T-cell (primary cell): ENCODE measurements at places on chromosomes 6 and 20. TPM values are rescaled to one million over a fixed set of nuclear protein-coding genes. Genes with fewer than 3 reads are reported as not detected.

Gene DCDC2
- 0.13 TPM for total RNA-seq

Gene MYB
- 17.1 TPM for total RNA-seq

Gene RBPJL
- total RNA-seq, result 0.29 TPM

Gene SPDEF
- 0.15 TPM for total RNA-seq

Gene HLA-DOA
- 6.1 TPM for total RNA-seq

Gene LAMA2
- total RNA-seq, result 0.47 TPM

Gene FAM217A
- not detected for total RNA-seq

Gene TFAP2D
- total RNA-seq, result not detected

Gene MMP24
- not detected for total RNA-seq

Gene POU5F1
- total RNA-seq, result 2.1 TPM

Gene DLK2
- total RNA-seq, result 0.47 TPM

Gene SLC13A3
- 0.36 TPM for total RNA-seq

Gene DZANK1
- 4.0 TPM for total RNA-seq

Gene BMP2
- total RNA-seq, result not detected

Gene EYS
- not detected for total RNA-seq

Gene CYB5R4
- 18.7 TPM for total RNA-seq

Gene GRM1
- total RNA-seq, result not detected

Gene NKAIN2
- not detected for total RNA-seq

Gene MKKS
- total RNA-seq, result 13.1 TPM

Gene C20orf141
- not detected for total RNA-seq

Gene DAAM2
- total RNA-seq, result 0.07 TPM

Gene OLIG3
- total RNA-seq, result not detected

Gene RAET1L
- total RNA-seq, result not detected

Gene OVOL2
- not detected for total RNA-seq

Gene VSTM2L
- total RNA-seq, result not detected

Gene KIF25
- not detected for total RNA-seq

Gene PDE10A
- not detected for total RNA-seq

Gene MAS1
- total RNA-seq, result not detected

Gene SPATA2
- total RNA-seq, result 14.5 TPM

Gene GGTLC1
- not detected for total RNA-seq
